ENCODE measurements at places on chromosomes 13 and 19.

- no peak for DNase-seq
Measured at GRCh38 chr13:35994131-35994966, 136.8 kb downstream of the DCLK1 start.

- DNase-seq, result no peak
Measured at GRCh38 chr13:50319635-50320255, 304.5 kb downstream of the KCNRG start.

GRCh38 chr19:29248332-29248844 lies 35.4 kb upstream of the UQCRFS1 start:
- no peak for DNase-seq

DNA sequence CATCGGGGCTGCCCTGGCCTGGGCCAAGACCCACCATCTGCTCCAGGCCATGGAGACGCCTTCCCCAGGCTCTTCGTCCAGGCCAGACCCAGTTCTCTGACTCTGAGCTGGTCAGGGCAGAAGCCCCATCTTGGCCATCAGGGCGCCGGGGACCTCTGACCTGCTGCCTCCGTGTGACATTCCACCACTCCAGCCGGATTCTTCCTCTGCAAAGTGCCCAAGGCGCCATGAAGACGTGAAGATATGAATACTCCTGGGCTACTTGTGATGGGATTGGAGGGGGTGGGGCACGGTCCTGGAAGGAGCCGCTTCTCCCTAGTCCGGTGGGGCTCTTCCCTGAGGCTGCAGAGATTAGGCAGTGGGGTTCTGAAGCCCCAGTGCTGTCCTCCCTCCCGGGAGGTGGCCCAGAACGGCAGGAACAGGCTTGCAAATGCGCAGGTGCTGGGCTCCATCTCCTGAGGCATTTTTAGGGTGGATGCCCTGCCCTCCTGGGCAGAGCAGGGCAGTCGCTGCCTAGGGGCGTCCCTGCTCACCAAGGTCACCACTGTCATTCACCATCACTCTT lies 26.0 kb upstream of the SLC7A10 start:
- no peak for DNase-seq

DNA sequence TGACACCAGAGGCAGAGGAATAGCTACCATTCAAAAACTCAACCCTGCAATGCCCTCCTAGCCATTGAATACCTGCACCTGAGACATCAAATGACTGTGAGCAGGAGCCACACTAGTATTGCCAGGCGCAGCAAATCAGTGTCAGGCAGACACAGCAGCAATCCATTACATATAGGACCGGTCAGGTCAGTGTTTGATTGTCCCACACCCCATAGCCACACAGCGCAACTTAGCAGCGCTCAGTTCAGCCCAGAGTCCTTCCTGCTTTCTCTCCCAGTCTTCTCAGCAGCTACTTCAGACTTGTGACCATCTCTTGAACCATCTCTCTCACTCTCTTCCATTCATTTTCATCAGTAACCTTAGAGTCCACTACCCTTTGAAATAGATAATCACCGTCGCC lies 181.6 kb upstream of the GPR12 start:
- no peak for DNase-seq
